ENCODE measurements at places on chromosomes 16 and 17. TPM values are rescaled to one million over a fixed set of nuclear protein-coding genes. Genes with fewer than 3 reads are reported as not detected.

The PYY gene
- not detected for total RNA-seq

- no peak for DNase-seq
Measured at GRCh38 chr17:4897198-4897687, 2.1 kb upstream of the C17orf107 start.

- no peak for DNase-seq
Measured at GRCh38 chr17:43818966-43819365, 14.0 kb downstream of the MPP3 start.

DNA sequence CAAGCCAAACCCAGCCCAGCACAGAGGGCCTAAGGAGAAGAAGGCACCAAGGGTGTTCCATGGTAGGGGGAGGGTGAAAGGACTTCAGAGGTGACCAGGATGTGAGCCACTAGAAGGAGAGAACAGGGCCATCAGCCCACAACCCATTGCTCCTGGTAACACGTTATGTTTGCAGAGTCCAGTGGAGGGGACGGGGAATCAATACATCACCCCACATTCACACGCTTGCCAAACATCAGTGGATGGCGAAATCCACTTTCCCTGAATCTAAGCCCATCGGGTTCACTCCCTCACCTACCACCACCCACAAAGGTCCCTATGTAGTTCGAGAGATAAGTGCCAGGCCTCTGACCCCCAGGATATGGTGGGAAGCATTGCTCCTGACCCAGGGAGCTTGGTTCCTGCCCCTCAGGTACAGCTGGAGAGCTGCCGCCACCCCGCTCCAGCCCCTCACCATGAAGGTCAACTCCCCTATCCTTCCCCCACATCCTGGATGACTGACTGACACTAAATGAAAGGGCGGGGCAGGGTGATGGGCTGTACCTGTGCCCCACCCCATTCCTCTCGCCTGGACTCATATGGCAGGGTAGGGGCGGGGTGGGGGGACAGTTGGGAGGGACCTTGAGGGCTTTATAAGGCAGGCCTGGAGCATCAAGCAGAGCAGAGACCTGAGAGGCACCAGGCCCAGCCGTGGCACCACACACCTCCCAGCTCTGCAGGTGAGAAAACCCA, at the start of gene GAST:
Gene GAST, plus strand, starts transcription at position 663 of the 732 bp plus-strand sequence. CDS start 3,106 bp downstream, outside the sequence.
- DNase-seq: no peak

The ABCC6 gene
- not detected for total RNA-seq

DNA sequence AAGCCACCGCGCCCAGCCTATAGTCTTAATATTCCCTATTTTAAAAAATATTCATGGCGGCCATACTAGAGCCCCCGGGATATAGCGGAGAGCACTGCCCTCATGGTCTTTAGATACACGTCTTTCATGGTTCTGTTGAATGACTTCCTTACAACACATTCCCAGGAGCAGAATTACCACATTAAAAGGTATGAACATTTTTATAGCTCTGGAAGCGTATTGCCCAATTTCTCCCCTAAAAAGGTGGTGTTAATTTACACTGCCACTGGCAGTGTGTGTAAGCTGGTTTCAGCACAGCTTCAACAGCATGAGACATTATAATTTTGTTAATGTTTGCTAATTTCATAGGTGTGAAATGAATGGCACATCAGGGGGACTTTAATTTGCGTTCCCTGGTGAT, 19.0 kb downstream of the C17orf100 start:
- no peak for DNase-seq

The CFAP97D1 gene
- total RNA-seq: under 0.01 TPM

The PRSS33 gene
- not detected for total RNA-seq

The TNS4 gene
- total RNA-seq: not detected

The CRISPLD2 gene
- 2.6 TPM for total RNA-seq

GRCh38 chr16:79707876-79708275, 107.3 kb upstream of the MAF start:
- no peak for DNase-seq

- DNase-seq: no peak
Measured at GRCh38 chr17:7236808-7237207, 2.4 kb downstream of the PHF23 start.

- DNase-seq: peak; percentile 63
Measured at GRCh38 chr17:3693829-3694231, 2.1 kb downstream of the P2RX5 start.

DNA sequence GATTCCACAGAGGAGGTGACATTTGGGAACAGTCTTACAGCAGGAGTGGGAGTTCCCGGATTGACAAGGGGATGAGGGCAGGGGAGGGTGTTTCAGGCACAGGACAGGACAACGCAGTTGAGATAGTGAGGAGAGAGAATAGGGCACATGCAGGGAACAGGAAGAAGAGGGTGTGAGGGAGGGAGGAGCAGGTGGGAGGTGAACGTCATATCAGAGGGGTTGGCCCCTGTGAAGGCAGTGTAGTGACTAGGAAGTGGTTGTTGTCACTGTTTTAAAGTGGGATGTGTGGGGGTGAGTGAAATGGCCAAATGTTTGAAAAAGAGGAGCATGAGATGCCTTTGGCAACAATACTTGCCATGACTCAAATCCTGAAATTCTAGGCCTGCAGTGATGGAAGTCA, 12.2 kb downstream of the PRKCB start:
- no peak for DNase-seq

DNA sequence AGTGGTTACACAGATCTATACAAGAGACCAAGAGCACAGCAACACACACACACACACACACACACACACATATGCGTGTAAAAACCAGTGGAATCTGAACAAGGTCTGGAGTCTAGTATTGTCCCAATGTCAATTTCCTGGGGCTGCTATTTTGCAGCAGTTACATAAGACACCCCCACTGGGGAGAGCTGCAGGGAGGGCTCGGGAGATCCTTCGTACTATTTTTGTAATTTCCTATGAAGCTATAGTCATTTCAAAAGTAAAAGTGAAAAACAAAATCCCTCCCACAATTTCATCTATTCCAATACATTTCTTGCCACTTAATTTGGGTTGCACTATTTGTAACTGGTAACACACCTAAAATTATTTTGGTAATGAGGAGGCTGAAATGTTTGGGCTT, 68.5 kb downstream of the C16orf95 start:
- no peak for DNase-seq

DNA sequence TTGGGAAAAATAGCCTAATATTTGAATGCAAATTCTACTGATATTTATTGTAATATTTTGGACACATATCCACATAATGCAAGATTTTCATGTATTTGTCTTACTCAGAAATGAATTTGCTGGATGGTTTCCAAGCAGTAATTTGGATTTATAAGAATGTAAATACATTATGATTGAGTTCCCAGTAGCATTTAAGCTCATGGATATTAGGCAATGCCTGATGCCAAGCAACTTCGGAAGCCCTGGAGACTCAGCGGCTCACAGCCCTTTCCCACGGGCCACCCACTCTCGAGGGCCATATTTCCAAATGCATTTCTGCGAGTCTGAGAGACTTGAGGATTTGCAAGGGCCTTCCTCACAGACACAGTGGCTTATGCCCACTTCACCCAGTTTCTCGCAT, 62.1 kb upstream of the MYOCD start:
- DNase-seq: no peak

The TXNDC11 gene
- total RNA-seq: 27.3 TPM

DNA sequence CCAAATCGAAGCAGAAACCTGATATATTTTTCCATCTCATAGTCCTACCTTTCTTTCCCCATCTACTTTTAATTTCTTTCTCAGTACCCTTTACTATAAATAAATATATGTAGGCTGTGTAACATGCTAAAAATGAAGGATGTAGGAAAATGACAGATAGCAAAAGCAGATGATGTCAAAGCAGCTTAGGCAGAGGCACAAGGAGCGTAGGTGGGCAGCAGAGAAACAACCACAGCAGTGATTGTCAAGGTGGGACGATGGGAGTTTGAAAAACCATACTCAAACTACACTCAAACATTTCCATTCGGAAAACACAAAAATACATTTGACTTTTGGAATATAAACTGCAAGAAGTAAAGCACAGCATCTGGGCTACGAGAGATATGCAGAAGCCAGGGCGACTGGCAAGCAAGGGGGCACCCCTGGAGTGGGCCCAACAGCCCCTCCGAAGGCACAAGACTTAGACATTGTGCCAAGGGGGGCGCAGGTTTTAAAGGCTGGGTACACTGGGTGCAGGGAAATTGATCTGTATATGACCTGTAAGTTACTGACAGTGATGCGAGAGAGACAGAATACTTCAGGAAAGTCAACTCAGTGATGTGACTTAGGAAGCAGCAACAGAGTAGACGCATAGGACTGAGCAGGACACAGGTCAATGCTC, 31.1 kb downstream of the SNN start:
- no peak for DNase-seq

The GPRC5C gene
- not detected for total RNA-seq

GRCh38 chr17:78316867-78317789, 42.7 kb downstream of the SOCS3 start:
- DNase-seq: no peak

GRCh38 chr16:65752522-65752844, 614.0 kb upstream of the CDH5 start:
- DNase-seq: no peak

- DNase-seq: no peak
Measured at GRCh38 chr16:14520753-14521152, 109.3 kb downstream of the PARN start.

GRCh38 chr17:81142301-81143199, 22.8 kb upstream of the PVALEF start:
- DNase-seq: peak; percentile 58

The TBC1D3K gene
- total RNA-seq: not detected

- no peak for DNase-seq
Measured at GRCh38 chr17:27577884-27578717, 52.9 kb upstream of the LGALS9 start.

DNA sequence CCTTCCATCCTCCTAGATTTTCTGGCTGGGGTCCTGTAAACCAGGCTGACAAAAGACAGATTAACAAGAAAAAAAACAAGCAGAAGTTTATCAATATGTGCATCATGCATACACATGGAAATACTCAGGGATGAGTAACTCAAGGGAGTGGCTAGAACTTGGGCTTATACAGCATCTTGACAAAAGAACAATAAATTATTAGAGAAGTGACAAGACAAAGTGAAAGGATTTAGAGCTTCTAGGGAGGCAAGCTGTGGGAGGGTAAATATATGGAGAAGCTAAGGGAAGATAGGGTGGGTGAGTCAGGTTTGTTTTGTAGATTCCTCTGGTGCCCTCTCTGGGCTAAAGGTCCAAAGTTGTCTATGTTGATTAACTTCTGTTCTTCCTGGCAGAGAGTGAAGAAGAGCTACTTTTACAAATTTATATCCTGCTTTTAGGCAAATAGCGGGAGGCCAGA, 48.0 kb upstream of the NDRG4 start:
- DNase-seq: peak; percentile 53

The TEKT5 gene
- not detected for total RNA-seq

DNA sequence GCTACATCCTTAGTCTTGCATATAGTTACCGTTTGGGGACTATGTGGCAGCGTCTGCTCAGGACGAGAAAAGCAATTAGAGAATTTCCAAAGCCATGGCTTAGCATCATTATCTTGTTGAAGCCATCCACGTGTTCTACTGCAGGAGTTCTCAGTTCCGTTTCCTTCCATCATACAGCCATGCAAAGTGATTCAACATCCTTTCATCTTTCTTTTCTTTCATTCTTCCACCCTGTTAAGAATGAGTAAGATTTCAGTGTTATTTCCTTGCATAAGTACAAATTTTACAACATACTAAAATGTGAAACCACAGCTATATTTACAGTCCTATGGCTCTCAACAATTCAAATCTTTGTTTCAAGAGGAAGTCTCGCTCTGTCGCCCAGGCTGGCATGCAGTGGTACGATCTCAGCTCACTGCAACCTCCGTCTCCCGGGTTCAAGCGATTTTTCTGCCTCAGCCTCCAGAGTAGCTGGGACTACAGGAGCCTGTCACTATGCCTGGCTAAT, 3.8 kb downstream of the MARF1 start:
- no peak for DNase-seq

- DNase-seq: no peak
Measured at GRCh38 chr16:87583453-87584131, 18.7 kb upstream of the JPH3 start.

DNA sequence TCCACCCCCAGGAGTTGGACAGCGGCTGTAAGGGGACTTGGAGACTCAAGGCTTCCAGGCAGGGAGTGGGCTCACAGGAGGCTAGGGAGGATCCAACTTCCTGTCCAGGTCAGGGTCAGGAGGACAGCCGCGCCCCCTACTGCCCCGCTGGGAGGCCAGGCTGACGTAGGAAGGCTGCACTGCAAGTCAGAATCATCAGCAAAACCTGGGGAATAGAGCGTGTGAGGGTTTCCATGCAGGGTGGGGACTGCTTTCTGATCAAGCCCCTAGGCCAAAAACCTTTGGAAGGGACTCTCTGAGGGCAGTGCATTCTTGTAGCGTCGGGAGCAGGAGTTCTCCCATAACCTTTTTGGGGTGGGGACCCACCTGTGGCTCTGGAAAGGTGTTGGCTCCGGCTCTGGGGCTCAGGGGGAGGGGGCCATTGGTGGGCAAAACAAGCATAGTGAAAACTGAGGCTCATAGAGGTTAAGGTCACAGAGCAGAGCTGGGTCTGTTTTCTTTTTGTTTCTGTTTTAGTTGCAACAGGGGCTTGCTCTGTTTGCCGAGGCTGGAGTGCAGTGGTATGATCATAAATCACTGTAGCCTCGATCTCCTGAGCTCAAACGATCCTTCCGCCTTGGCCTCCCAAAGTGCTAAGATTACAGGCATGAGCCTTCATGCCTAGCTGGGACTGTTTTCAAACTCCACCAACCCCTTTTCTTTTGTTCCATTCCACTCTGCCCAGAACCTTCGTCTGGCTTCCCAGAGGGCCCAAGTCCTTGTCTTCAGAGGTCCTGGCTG, 22.1 kb downstream of the RAI1 start:
- no peak for DNase-seq

DNA sequence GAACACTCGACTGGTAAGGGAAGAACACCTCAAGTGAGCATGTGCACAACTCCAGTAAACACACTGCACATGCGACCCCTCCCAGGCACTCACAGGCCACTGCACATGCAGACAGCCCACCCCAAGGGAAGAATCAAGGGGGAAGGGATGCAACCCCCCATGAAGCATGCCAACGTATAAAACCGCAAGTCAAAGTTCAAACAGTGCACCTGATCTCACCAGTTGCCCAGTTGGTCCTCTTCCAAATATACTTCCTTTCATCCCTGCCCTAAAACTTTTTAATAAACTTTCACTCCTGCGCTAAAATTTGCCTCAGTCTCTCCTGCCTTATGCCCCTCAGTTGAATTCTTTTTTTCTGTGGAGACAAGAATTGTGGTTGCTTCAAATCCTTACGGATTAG, 51.0 kb upstream of the TOM1L1 start:
- DNase-seq: no peak

- DNase-seq: no peak
Measured at GRCh38 chr17:20825539-20825938, 217.3 kb downstream of the USP22 start.

DNA sequence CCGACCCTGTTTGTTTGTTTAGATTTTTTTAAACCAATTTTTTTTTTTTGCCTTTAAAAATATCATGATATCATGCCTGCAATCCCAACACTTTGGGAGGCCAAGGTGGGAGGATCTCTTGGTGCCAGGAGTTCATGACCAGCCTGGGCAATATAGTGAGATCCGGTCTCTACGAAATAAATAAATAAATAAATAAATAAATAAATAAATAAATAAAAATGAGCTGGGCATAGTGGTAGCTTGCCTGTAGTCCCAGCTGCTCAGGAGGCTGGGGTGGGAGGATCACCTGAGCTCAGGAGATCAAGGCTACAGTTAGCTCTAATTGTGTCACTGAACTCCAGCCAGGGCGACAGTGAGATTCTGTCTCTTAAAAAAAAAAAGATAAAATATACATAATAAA, 8.1 kb upstream of the IGF2BP1 start:
- no peak for DNase-seq

The ERCC4 gene
- 9.4 TPM for total RNA-seq

The SEPTIN12 gene
- not detected for total RNA-seq

GRCh38 chr17:73720187-73720834, 76.1 kb upstream of the SDK2 start:
- DNase-seq: no peak

GRCh38 chr17:20173091-20173490, 163.9 kb downstream of the SPECC1 start:
- DNase-seq: no peak
